ENCODE measurements at places on chromosomes 3 and 15.
A peak's percentile ranks its signal among the peaks of the same experiment; 100 is the strongest.

DNA sequence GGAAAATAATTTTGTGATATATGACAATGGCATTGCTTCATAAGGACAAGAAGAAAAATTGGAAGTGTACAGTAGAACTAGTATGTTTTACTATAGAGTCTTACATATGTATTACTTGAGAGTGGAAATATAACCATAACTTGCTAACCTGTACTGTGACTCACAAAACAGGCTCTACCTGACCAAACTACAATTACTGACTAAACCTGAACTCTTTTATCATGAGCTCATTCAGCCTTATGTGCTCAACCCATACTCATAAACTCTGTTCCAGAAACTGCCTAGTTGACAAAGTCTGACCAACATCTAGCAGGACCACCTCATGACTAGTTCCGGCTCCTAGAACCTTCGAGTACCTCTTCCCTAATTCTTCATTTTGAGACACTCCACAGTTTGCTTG lies 6.3 kb downstream of the CDIN1 start:
- peaks cover 5% of the 10 kb centered on the region for H3K27me3 ChIP-seq
- H3K27ac ChIP-seq, result no peak overlapping the region
- peaks cover 5% of the 10 kb centered on the region for H3K36me3 ChIP-seq
- peaks cover 21% of the 10 kb centered on the region for H3K4me1 ChIP-seq
- H3K4me3 ChIP-seq, result no peak overlapping the region

DNA sequence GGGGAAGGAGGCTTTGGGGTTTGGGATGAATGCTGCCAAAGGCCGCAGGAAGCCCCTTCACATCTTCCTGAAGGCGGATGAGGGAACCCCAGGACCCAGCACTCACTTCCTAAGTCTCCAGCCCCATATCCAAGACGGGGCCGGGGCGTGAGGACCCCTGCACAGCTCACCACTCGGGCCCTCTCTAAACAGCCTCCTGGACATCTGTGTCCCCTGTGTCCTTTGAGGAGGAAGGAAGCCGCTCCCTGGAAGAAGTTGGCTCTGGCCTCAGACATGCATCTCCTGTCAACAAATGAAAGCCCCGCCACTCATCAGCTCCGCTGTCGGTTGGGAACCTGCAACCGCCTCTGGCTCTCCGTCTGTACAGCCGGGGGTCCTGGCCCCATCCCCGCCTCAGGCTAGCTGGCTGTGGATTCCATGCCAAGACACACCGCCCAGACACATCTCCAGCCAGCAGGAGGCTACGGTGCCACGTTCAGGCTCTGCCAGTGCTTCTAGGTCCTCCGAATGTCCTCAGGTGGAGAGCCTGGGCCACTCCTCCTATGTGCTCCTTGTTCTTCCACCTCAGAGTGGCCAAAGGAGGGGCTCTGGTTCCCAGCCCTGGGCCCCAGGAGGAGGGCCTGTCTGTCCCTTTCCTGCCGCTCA lies 140.0 kb upstream of the MEF2A start:
- no peaks in the 10 kb centered on the region for H3K27me3 ChIP-seq
- peaks cover 40% of the 10 kb centered on the region for H3K4me1 ChIP-seq
- no peak for DNase-seq
- no peak overlapping the region for H3K4me3 ChIP-seq
- no peaks in the 10 kb centered on the region for H3K36me3 ChIP-seq
- peak overlapping the region; percentile 79 for H3K27ac ChIP-seq

- no peak for DNase-seq
- H3K36me3 ChIP-seq, result peaks cover 10% of the 10 kb centered on the region
- no peak overlapping the region for H3K27ac ChIP-seq
- peaks cover 17% of the 10 kb centered on the region for H3K4me1 ChIP-seq
Observed at GRCh38 chr3:47223755-47224154, 58.8 kb downstream of the KIF9 start.

GRCh38 chr3:130480736-130481135 lies 36.2 kb upstream of the COL6A6 start:
- H3K27me3 ChIP-seq, result peaks cover 4% of the 10 kb centered on the region
- DNase-seq, result peak; percentile 15
- no peak overlapping the region for H3K4me3 ChIP-seq
- no peaks in the 10 kb centered on the region for H3K36me3 ChIP-seq

- no peak for DNase-seq
- H3K36me3 ChIP-seq, result no peaks in the 10 kb centered on the region
- H3K4me1 ChIP-seq, result peaks cover 20% of the 10 kb centered on the region
- H3K27ac ChIP-seq, result no peak overlapping the region
Observed at GRCh38 chr15:26298659-26299170, 435.6 kb upstream of the ATP10A start.

DNA sequence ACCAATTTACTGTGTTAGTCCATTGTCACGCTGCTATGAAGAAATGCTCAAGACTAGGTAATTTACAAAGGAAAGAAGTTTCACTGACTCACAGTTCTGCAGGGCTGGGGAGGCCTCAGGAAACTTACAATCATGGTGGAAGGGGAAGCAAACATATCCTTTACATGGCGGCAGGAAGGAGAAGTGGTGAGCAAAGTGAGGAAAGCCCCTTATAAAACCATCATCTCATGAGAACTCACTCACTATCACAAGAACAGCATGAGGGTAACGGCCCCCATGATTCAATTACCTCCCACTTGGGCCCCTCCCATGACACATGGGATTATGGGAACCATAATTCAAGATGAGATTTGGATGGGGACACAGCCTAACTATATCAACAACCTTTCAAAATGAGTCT lies 20.2 kb downstream of the USF3 start:
- H3K4me3 ChIP-seq, result no peak overlapping the region
- DNase-seq, result no peak
- no peaks in the 10 kb centered on the region for H3K4me1 ChIP-seq
- H3K27me3 ChIP-seq, result peaks cover 4% of the 10 kb centered on the region

GRCh38 chr3:60046210-60046609 lies 996.4 kb upstream of the CFAP20DC start:
- no peak overlapping the region for H3K4me3 ChIP-seq
- DNase-seq, result no peak
- H3K27ac ChIP-seq, result no peak overlapping the region
- H3K36me3 ChIP-seq, result peaks cover 9% of the 10 kb centered on the region
- H3K27me3 ChIP-seq, result no peaks in the 10 kb centered on the region

GRCh38 chr3:128537091-128537703 lies 44.2 kb upstream of the GATA2 start:
- H3K36me3 ChIP-seq, result no peaks in the 10 kb centered on the region
- H3K27me3 ChIP-seq, result peaks cover 73% of the 10 kb centered on the region
- no peak for DNase-seq
- H3K4me3 ChIP-seq, result no peak overlapping the region

DNA sequence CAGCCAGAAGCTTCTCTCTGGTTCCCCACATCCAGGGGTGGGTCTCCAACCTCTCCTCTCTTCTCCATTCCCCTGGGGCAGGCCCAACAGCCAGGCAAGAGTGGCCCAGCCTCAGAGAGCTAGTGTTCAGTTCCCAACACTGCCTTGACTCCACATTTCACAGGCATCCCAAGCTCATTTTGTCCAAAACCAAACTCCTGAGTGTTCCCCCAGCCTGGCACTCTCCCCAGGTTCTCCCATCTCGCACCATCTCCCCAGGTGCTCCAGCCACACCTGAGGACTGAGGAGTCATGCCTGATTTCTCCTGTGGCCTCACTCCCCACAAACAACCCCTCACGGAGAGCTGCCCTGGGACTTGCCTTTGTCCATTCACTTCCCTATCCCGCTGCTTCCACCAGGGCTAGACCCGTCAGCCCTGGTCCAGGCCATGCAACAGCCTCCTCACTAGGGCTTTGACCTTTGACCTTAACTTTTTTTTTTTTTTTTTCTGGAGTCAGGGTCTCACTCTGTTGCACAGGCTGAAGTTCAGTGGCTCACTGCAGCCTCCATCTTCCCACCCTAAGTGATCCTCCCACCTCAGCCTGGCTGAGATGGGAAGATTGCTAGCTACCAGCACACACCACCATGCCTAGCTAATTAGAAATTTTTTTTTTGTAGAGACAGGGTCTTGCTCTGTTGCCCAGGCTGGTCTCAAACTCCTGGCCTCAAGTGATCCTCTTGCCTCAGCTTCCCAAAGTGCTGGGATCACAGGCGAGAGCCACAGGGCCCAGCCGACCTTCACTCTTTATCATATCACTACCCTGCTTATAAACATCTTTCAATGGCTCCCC lies 3.9 kb upstream of the CSK start:
- H3K27me3 ChIP-seq, result peaks cover 11% of the 10 kb centered on the region
- H3K36me3 ChIP-seq, result no peaks in the 10 kb centered on the region
- peak overlapping the region; percentile 24 for H3K4me3 ChIP-seq
- peak overlapping the region; percentile 93 for H3K27ac ChIP-seq
- peaks cover 71% of the 10 kb centered on the region for H3K4me1 ChIP-seq

DNA sequence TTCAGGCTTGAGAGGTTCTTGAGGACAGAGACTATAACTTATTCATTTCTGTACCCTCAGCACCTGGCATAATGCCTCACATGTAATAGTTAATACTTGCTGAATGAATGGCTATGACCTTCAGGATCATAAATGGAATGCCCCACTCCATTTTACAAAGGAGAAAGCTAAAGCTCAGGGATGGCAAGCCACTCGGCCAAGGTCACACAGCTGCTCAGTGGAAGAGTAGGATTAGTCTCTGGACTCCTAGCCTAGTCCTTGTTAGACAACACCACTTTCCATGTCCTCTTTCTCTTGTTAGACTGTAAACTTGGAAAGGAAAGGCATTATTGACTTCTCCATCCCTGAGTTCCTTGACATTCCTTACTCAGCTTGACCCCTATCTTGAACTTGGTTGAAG lies 3.2 kb upstream of the ALPK3 start:
- H3K27me3 ChIP-seq, result peaks cover 15% of the 10 kb centered on the region
- DNase-seq, result no peak
- H3K36me3 ChIP-seq, result no peaks in the 10 kb centered on the region
- H3K4me3 ChIP-seq, result no peak overlapping the region
